ENCODE measurements at places on chromosomes 6 and 20.

GRCh38 chr6:35916056-35916455 is 4.8 kb downstream of the SRPK1 start:
- no peak for DNase-seq

DNA sequence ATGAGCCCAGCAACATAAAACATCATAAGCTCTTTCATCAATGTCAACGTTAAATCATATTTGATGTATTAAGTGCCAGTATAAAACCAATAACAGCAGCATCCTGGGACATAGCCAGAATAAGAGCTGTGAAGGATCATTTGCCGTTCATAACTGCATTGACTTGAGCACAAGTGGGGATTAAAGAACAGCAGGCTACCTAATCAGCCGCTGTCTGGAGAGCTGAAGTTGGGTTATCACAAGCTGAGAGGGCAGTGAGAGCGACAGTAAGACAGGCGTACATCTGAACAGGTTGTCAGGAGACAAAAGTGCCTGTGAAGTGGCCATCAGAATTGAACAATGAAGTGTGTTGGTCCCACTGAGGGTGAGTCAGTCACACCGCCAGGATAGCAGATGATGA is 269.6 kb downstream of the GRIK2 start:
- DNase-seq = no peak

DNA sequence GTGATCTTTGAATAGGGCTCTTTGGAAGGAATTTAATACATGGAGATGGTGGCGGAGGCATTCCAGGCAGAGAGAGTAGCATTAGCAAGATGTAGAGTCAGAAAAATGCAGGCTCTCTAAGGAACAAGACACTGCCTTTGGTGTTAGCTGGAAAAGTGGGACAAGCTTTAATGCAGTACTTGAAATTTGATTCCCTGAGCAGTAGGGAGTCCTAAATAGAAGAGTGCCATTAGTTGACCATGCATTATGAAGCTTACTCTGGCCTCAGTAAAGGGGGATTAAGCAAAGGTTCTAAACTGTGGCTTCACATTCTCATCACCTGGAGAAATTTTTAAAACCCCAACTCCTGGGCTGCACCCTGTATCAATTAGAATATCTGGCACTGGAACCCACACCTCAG is 494.8 kb upstream of the SOX4 start:
- no peak for DNase-seq

GRCh38 chr6:136719280-136720044 is 72.8 kb downstream of the MAP3K5 start:
- no peak for DNase-seq

- DNase-seq = no peak
These were observed 49.3 kb upstream of the MYL9 start for GRCh38 chr20:36491901-36492617.

- DNase-seq = no peak
These were observed 34.2 kb downstream of the KATNA1 start for GRCh38 chr6:149614337-149614736.

GRCh38 chr6:45657226-45657625 is 279.5 kb upstream of the SUPT3H start:
- DNase-seq = no peak

- no peak for DNase-seq
These were observed 143.6 kb downstream of the RCAN2 start for GRCh38 chr6:46347669-46348068.

- no peak for DNase-seq
These were observed 144.9 kb downstream of the HACE1 start for GRCh38 chr6:104714796-104715195.

Data from 8988T (cell line).